Femur (tissue), 1 donor: ENCODE measurements at places on chromosomes 5 and 9.

GRCh38 chr9:110125207-110125751 lies 82.7 kb downstream of the C9orf152 start:
- DNase-seq, result peak; percentile 93

DNA sequence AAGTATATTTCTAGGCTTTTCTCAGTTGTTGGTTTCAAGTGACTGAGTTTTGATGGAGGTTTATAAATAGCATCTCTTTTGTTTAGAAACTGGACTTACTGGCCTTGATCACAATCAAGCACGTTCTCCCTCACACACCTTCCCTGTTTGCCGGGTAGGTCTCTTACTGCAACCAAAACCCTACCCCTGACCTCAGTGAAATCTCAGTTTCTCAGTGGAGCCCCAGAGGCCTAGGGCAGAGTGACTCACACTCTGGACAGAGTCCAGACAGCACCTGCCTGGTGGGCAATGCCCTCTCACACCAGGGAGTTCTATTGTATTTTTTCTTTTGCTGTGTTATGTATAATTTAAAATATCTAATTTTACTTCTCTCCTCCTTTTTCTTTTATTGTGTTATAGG lies 48.4 kb upstream of the EPB41L4B start:
- DNase-seq, result no peak

DNA sequence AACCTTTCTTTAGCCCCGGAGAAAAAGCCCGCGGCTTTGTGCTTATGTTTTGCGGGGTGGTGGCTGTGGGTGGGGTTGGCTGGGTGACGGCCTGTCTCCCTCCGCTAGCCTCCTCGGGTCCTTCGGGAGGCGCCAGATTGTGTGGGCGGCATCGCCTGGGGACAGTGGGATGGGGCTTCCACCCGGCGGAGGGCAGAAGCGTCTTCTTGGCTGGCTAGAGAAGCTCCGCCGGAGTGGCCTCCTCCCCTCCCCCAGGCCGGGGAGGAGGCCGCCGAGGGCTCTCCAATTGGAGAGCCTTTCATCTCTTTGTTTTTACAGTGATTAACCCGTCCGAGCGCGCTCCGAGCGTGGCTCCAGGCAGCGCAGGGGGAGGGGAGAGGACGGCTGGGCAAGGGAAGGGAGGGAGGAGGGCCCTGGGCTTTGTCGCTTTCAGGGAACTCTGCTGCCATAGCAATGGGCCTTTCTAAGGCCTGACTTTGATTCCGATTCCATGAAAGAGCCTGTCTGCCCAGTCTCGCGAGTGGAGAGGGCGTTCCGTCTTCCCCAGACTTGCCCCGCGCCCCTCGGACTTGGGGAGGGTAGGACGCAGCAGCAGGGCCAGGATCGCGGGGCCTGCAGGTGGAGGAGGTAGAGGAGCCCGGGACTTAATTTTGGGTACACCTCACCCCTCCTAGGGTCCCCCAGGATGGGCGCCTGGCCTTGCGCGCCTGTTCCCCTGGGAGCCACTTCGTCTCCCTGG lies 36.7 kb upstream of the TIFAB start:
- no peak for DNase-seq

DNA sequence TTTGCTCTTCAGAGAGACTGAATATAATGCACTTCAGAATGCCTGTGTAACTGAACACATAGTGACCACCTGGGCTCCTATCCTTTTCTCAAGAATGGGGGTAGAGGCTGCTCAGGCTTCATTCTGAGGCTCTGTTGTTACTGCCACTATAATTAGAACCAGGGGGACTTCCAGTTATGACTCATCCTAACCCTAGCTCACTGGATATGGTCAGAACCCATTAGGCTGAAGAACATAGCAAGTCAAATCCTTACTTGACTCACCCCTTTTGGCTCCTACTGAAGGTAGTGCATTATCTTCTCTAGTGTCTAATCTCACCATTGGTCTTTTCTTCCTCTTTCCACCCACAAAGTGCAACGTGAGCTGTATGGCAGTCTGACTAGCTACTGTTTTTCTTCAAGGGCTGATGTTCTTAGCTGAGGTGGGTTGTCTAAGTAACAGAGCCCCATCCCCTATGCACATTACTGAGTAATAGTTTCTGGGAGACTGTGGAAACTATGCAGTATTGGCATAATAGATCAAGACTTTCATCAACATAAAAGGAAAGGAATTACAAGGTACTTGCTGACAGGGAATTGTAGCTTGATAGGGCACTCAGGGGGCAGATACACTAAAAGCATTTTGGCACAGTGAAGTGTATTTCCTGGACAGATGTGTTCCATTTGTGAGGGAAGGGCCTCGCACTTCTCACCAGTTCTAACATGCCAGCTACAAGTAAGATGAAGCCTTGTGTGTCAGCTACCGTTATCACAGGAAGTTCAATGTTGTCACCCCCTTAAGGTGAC lies 431.0 kb upstream of the MEF2C start:
- DNase-seq, result peak; percentile 24

DNA sequence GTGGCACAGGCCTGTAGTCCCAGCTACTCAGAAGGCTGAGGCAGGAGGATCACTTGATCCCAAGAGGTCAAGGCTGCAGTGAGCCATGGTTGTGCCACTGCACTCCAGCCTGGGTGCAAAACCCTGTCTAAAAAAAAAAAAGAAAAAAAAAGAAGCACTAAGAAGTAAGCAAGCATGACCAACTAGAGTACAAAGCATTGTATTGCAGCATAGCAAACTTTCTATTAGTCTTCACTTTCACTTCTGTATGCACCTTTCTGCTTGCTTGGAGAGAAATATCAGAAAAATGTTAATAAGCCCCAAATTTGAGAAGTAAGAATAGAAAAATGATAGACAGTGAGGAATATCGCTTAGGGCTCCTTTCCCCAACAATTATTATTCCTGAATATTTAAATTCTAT lies 497.7 kb upstream of the WWC1 start:
- no peak for DNase-seq

- no peak for DNase-seq
Measured at GRCh38 chr5:21238786-21239185, 1250.8 kb upstream of the CDH18 start.

- DNase-seq, result no peak
Measured at GRCh38 chr5:88389338-88390095, 120.9 kb upstream of the TMEM161B start.

DNA sequence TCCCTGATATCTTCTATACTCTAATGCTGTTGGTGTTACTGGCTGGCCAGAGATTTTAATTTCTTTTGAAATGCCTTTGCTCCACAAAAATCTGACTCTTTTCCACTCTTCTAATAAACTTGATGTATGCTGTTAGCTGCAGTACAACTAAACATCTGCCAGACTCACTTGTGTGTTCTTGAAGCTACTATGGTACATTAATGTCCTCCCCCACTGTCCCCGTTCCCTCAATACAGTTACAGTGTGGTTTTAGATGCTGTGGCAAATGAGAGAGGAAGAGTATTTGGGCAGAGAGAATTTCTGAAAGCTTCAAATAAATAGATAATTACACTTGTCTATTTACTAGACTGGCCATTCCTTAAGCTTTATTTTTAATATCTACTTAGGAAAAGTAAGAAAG lies 18.3 kb upstream of the ERAP1 start:
- no peak for DNase-seq

- DNase-seq, result no peak
Measured at GRCh38 chr9:37033141-37033540, 927 bp downstream of the PAX5 start.
